ENCODE measurements at places on chromosomes 4 and X.

GRCh38 chr4:184628103-184628502 is 21.1 kb downstream of the CASP3 start:
- no peak for DNase-seq

GRCh38 chrX:9542106-9542760 is 77.4 kb downstream of the TBL1X start:
- DNase-seq: no peak

GRCh38 chr4:56410247-56411062 is 23.2 kb upstream of the AASDH start:
- DNase-seq: no peak

DNA sequence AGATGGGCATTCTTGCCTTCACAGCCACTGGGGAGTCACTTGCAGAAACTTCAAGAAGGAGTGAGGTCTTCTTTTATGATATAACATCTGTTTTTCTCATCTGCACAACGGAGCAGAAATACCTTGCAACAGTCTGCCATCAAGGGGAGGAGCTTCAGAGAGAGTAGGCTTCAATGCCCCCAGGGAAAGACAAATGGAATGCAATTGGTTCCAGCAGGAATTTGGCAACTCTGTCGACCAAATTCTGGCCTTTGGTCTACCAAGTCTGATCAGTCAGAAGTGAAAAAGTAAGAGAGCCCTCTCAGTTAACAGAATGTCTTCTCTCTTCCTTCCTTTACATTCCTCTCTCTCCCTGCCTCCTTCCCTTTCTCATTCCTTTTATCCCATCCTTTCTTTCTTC is 229.3 kb downstream of the IDS start:
- no peak for DNase-seq

GRCh38 chrX:38804682-38805431 is 3.6 kb downstream of the MID1IP1 start:
- DNase-seq: peak; percentile 22

DNA sequence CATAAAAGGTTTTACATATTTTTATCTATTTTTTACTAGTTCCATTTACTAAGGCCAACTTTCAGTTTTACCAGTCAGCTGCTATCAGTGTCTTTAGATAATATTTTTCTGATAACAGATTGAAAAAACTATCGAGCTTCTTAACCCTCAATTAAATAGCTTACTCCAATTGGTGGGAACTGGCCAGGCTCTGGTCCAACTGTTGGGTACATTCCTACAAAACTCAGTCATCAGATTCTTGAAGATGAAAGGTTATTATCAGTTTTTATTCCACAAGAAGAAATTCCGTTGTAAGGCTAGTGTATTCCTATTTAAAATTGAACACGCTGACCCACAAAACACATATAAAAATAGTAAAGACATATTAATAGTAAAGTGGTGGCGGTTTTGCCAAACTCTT is 346.2 kb downstream of the MAPK10 start:
- DNase-seq: no peak

DNA sequence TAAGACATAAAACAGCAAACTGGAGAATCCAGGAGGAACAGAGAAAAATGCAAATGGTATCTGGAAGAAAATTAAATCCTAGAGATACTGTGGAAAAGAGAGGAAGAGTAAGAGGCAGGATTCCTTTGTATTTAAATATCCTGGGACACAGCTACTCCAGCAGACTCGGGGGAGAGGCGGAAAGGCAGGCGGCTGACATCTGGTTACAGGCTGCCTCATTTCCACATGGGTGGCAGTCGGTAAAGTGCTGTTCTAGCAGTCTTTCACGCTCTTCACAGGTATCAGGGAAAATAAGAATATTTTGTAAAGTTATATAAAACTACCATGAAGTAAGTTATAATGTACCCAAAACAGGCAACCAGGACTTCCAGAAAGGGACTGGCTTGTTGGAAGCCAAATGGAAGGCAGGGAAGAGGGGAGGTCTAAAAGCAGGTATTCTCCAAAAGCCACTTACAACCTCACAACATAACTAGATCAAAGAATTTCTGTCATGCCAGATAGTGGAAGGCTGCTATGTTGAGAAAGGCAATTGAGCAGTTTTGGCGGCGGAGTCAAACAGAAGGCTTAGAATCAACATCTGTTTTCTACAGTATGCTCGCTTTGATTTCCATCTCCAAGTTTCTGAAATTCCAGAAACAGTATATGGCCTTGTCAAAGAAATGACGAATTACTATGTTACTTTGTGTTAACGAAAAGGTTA is 1.3 kb upstream of the TIGD2 start:
- DNase-seq: no peak

GRCh38 chrX:56278692-56279091 is 46.5 kb downstream of the KLF8 start:
- DNase-seq: no peak

GRCh38 chr4:6338175-6338950 is 68.7 kb downstream of the WFS1 start:
- DNase-seq: no peak

DNA sequence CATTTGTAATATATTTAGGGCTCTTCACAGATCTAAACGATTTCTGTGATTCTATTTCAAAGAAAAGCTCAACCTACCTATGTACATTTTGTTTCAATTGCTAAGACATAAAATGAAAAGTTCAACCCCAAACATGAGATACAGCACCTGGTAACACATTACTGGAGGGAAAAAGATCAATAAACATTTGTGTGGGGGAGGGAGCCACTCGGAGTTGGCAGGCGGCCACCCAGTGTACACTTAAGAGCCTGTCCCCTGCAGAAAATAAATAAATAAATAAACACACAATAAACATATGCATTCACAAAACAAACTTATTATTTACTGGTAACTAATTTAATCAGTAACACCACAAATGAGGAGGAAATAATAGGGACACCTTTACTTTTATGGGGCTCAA is 19.3 kb downstream of the PRSS48 start:
- DNase-seq: no peak

GRCh38 chr4:112225157-112225556 is 6.4 kb upstream of the AP1AR start:
- DNase-seq: no peak

DNA sequence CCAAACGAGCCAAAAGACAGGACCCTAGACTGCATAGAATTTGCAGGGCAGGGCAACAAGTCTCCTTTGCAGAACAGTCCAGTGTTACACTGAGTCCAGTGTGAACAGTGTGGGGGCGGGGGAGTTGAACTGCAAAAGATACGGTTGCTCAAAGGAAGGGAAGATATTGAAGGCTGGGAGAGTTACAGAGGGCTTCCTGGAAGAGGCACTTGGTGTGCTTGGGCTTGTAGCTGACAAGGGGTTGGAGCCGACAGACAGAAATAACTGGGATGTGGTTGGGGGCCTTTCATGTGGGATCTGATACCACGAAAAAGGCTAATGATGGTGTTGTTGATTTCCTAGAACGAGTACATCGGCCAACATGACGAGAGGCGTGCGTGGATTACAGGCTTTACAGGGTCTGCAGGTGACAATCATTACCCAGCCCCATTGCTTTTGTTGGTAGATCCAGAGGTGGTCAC is 6.1 kb downstream of the XPNPEP2 start:
- DNase-seq: peak; percentile 33

GRCh38 chrX:103073467-103073866 is 9.5 kb upstream of the BEX1 start:
- no peak for DNase-seq

- DNase-seq: no peak
Measured at GRCh38 chr4:8862800-8863685, 8.6 kb downstream of the HMX1 start.

DNA sequence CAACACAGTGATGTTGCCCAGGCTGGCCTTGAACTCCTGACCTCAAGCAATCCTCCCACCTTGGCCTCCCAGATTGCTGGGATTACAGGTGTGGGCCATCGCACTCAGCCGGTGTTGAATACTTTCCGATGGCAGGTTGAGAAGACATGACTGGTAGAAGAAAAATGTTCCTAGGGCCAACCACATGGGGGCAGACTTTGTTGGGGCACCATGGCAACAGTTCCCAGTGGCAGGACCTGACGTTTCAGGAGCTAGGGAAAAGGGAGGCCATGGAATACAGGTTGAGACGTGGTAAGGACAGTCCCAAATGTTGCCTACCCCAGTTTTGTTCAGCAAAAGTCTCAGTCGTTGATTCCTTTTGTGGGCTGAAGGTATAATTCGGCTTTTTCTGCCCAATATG is 134.6 kb downstream of the ASMT start:
- no peak for DNase-seq

DNA sequence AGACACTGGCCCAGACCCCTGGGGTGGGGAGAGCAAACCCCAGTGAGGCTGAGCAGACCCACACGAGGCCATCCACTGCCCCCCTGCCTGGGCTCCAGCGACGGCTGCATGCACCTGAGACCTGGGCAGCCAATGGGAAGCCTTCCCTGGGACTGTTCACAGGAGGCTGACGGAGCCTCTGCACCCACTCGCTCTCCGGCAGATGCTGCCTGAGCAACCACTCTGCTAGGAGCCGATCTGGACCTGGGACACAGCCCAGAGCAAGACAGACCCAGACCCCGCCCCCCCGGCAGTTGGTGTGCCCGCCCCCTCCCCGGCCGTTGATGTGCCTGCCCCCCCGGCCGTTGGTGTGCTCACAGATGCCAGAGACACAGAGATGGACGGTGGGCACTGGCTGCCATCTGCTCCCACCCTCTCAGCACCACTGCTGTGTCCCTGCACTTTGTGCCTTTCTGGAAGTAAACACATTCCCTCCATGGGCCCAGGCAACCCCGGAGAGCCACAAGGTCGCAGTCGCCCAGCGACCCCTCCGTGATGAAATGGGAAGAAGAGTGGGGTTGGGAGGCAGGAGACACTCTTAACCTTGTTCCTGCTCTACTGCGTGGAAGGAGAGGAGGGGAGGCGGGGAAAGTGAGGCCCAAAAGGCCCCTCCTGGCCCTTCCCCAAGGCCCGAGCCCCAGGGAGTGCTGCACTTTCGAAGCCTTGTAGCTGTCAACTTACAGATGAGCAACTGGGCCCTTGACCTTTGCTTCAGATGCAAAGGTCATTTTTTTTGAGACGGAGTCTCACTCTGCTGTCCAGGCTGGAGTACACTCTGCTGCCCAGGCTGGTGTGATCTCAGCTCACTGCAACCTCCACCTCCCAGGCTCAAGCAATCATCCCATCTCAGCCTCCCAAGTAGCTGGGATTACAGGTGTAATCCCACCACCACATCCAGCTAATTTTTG is 62.0 kb downstream of the ZFYVE28 start:
- no peak for DNase-seq

- no peak for DNase-seq
Measured at GRCh38 chrX:136778020-136778419, 2.7 kb downstream of the ARHGEF6 start.
